ENCODE measurements at places on chromosomes 11 and 22.

DNA sequence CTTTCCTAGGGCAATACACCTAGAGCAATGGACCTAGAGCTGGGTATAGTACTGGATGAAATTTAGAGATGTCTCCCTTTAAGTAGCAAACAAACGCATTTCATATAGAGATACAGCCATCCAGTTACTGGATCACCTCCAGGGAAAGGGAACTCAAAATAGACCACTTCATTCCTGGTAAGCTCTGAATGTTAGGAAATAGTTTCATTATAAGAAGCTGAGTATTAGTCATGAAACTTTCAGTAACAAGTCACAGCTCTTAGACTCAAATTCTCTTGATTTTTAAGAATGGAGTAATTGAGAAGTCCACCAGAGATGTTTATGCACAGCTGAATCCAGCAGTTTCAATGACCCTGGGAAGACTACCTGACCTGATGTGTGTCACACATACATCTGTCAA lies 221.9 kb downstream of the FAM76B start:
- DNase-seq: no peak

- DNase-seq: no peak
Observed at GRCh38 chr22:30423301-30423958, 2.1 kb upstream of the MTFP1 start.

DNA sequence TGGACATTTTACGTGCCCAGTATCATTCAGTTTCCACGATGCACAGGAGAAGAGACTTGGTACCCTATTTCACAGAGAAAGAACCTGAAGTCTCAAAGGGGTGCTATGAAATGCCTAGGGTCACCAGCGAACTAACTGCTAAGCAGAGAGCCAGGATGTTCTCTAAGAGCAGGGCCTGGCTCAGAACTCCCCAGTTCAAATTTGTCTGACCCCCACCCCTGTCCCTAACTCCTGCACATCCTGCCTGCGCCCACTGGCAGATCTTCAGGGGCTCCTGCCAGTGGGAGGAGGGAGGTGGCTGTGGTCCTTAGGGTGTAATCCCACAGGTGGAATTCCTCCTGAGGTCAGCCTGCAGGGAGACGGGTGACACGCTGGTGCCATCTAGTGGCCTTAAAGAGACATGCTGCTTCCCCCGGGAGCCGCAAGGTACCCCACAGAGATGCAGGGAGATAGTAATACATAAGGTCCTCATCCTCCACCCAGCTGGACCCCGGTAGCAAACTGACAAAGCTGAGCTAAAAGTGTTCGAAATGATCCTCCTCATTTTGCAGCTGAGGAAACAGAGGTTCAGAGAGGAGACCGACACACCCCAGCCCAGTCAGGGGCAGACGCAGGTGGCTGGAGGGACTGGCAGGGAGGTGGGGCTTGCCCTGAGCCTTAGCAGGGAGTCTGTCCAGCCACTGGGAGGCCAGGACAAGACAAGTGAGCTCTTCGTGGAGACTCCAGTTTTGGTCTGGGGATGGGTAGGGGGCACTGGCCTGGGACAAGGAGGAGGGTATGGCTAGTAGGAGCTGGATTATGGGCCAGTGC lies 34.1 kb downstream of the MB start:
- DNase-seq: peak; percentile 48

- DNase-seq: no peak
Observed at GRCh38 chr11:44791316-44791925, 64.7 kb downstream of the TSPAN18 start.

All from muscle of arm (tissue), 14 donors.